OCI-M1 (cell line): ENCODE measurements at places on chromosomes 12 and 14.

DNA sequence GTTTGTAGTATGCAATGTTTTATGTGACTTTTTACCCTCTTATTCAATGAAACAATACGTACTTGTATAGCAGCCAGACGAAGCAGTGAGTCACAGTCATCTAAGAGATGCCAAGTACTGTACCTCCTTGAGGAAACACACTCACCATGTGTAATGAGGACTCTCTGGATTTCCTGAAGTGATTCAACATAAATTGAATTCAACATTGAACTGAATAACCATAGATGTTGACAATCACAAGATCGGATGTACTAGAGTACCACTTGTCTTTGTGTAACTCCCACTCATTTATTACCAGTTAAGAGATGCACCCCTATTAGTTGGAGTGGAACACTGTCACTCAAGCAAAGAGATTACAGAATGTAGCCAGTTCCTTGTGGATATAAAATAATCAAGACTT lies 175.2 kb upstream of the HMGA2 start:
- DNase-seq = no peak

GRCh38 chr12:85301051-85301450 lies 21.0 kb downstream of the ALX1 start:
- DNase-seq = no peak

DNA sequence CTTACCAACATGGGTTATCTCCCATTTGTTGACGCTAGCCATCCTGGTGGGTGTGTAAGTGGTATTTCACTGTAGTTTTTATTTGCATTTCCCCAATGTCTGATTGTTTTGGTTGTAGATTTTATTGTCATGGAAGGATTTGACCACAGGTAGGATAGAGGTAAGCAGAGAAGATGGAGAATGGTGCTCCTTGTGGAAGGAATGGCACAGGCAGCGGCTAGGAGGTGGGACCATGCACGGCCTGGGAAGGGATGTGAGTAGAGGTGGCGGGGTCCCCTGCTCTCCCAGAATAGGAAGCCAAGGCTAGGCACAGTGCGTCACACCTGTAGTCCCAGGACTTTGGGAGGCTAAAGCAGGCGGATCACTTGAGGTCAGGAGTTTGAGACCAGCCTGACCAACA lies 41.4 kb downstream of the PHETA1 start:
- DNase-seq = no peak

DNA sequence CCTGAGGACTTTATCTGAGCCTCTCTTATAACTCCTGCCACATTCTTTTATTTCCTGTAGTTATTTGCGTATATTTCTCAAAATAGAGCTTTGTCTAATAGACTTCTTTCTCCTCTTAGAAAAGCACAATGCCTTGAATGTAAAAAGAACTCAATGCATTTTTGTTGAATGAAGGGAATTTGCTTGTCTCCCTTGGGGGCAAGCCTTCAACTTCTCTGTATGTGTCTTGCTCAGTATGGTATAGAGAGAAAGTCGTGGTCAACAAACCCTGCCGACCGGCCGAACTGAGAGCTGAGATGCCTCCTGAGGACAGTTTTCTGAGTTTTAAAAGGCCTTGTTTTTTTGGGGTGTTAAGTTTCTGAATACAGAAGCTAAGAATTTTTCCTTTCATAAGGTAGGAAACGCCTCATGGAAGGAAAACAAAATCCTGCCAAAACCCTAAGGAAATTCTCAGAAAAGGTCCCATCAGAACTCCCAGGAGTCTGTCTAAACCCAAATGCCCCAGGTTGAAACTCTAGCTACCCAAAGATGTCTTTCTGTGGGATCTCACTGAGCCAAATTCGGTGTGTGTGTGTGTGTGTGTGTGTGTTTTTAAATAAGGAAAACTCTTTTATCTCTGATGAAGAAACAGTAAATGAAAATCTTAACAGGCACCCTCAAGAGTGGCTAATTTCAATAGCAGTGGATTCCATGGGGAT lies 136.6 kb downstream of the C12orf75 start:
- no peak for DNase-seq

GRCh38 chr12:81558031-81558430 lies 201.1 kb downstream of the PPFIA2 start:
- DNase-seq = no peak

GRCh38 chr12:90773491-90773890 lies 181.5 kb downstream of the CCER1 start:
- peak; percentile 25 for DNase-seq

DNA sequence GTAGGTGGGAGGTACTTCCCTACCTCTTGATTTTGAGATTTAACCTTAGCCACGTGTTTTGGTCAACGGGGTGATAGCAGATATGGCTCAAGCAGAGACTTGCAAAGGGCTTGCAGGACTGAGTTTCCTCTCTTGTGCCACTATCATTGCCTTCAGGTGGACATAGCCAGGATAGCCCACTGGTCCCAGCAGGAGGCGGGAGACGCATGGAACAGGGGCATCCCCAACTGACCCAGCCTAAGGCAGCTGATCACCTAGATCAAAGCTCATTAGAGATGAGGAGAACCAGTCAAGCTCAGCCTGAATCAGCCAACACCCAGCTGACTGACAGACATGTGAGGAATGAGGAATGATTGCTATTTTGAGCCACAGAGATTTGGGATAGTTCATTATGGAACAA lies 49.6 kb downstream of the CALM1 start:
- DNase-seq = no peak

- DNase-seq = no peak
Measured at GRCh38 chr12:109883461-109883860, 3.1 kb upstream of the GLTP start.

- DNase-seq = no peak
Measured at GRCh38 chr12:39975374-39975918, 130.4 kb downstream of the SLC2A13 start.

DNA sequence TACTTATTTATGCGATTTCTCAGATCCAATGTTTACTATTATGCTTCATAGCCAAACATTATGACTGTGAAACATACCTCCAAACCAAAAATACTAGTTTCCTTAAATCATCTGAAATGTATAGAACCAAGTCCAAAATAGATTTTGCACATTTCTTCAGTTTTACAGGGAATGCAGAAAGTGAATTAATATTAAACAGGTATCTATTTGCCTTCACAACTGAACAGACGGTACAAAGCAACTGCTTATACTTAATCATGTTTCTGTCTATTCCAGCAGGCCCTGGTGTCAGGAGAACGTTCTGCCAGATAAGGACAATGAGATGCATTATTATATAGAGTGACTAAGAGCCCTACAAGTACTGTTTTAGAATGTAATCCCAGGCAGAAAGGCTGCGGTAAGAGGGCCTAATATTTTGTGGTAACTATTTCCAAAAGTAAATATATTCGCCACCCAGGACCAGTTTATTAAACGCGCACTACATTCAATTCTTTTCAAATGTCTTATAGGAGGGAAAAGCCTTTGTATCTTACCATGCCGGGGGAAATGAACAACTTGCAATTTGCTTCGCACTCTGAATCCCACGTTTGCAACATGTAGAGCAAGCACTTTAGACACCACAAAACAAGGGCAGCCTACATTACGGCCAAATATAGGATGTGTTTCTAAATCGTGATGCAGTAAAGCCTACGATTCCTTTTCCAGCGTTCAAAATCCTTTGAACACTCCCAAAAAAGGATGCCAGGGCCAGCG lies 1.5 kb downstream of the CORO1C start:
- peak; percentile 79 for DNase-seq

DNA sequence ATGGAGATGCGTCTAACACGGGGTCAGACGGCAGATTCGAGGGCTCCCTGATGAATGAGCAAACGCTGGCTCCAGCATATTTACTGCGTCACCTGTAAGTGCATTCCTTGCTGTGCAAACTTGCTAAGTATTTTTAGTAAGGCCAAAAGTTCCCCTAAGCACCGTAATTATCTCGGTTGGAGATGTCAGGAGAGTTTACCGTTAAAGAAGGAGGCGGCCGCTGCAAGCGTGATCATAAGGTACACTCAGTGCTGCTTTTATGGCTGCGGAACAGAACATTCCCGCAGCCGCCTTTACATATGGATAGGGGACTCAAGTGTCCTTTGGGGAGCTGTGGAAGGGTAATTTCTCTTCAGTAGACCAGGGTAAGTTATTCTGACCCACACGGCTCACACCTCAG lies 175.6 kb downstream of the GLT1D1 start:
- no peak for DNase-seq

- no peak for DNase-seq
Measured at GRCh38 chr14:69654116-69654515, 42.7 kb downstream of the SUSD6 start.

- no peak for DNase-seq
Measured at GRCh38 chr12:27968972-27969623, 3.4 kb downstream of the PTHLH start.

DNA sequence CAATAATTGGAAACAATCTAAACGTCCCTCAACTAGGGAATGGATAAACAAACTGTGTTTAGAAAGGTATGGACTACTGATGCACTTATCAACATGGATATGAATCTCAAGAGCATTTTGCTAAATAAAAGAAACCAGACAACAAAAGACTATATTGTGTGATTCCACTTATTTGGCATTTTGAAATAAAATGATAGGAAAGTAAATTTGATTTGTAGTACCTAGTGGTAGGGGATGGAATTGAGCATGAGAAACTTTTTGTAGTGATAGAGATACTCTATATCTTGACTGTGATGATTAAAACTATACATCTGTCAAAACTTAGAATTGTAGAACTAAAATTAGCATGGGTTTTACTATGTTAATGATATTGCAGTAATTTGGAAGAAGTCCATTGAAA lies 87.1 kb downstream of the ARID2 start:
- DNase-seq = no peak

DNA sequence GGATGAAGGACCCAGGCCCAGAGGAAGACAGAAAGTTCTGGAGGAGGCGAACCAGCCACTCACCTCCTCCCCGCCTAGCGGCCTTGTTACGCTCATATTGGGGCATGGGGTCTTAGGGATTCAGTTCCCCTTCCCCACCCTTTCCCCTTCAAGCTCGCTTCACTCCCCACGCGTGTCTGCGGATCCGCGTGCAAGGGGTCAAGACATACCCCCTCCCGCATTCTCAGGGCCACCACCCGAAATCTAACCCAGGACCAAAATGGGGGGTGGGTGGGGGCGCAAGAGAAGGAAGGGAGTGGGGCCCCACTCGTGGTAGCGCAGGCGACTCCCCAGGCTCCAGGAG lies 584 bp upstream of the RFX4 start:
- no peak for DNase-seq

- DNase-seq = no peak
Measured at GRCh38 chr14:103126873-103127304, 3.6 kb downstream of the TNFAIP2 start.

DNA sequence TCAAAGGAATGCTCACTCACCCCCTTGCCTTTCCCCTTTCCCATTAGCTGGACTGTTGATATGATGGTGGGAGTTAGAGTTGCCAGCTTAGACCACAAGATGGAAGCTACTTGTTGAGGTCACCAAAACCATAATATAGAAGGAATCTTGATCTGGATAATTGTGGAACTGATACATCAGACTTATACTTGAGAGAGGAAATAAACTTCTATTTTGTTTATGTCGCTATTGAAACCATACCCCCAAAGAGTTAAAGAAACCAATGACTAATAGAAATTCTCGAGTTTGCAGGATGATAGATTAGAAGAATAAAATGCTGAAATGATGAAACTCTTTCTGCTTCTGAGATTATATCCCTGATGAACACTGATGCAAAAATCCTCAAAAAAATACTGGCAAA lies 37.9 kb downstream of the TDG start:
- no peak for DNase-seq

- no peak for DNase-seq
Measured at GRCh38 chr12:4951601-4952000, 41.9 kb downstream of the KCNA1 start.

DNA sequence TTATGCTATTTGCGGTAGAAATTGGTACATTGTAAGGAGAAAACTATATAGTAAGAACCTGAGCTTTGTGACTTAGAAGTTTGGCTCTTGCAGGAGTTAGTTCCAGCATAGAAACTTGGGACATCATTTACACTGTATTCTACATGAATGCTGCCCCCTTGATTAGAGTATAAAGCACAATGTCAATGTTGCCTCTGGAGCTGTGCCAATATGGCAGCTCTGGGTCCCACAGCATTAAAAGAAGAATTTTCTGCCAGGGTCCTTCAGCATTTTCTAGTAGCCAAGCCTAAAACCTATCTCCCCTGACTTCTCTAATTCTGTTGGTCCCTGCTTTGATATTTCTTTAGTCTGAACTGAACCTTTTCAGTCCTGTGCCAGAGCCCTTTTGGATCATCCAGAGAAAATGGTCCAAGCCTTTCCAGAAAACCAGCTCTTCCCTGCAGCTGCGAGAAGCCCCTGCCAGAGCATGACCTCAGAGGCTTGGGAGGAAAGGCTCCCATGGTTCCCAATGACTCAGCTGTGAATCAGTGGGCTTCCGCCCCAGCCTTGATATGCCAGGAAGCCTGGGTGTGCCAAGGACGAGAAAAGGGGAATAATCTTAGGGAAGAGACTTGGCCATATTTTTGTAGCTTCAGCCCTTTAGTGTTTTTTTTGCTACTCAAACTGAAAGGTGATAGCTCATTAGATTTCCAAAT lies 43.2 kb downstream of the PLEKHG7 start:
- no peak for DNase-seq

GRCh38 chr12:13067322-13067721 lies 23.1 kb downstream of the FAM234B start:
- no peak for DNase-seq

GRCh38 chr12:7959701-7960121 lies 23.7 kb upstream of the SLC2A3 start:
- peak; percentile 79 for DNase-seq

GRCh38 chr14:104201063-104201462 lies 62.7 kb downstream of the KIF26A start:
- DNase-seq = no peak

DNA sequence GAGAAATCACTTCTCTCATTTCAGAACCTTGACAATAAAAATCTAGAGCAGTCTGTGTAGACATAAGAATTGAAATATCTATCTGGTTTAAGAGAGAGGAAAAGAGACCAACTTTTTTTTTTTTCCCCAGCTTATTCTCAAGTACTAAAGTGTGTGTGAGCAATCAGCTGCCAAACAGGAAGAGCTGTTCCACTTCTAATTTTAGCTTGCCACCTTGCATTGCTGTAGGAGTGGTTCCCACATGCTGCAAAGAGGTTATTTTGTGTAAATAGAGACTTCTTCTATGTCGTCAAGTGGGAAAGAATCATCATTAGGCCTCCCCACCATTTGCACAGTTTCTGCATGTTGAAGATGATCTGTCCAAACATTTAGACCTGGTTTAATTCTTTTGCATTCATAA lies 142.6 kb downstream of the NPAS3 start:
- no peak for DNase-seq

GRCh38 chr12:131471271-131471905 lies 239.5 kb upstream of the SFSWAP start:
- DNase-seq = no peak

GRCh38 chr12:77357655-77358054 lies 292.3 kb upstream of the E2F7 start:
- no peak for DNase-seq

DNA sequence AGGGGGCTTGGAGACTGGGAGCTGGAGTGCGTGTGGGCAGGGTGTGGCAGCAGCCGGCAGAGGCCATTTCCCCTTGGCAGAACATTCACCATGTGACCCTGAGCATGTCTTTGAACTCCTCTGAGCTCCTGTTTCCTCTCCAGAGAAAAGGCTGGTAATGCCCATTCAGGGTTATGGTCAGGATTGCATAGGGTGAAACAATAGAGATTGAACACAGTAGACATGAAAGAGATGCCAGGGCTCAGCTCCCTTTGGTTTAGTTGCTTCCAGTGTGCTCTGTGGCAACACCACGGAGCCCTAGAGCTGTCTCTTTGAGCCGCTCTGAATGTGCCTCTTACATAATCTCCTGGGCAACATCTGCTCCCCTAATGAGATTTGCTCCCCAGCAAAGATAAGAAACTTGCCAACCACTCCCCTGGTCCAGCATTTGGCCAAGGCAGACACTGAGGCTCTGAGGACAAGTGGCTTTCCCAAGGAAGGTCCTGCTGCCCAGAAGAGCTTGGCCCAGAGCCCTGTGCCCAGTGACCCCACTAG lies 4.6 kb downstream of the IFI27 start:
- peak; percentile 3 for DNase-seq
